ENCODE measurements at places on chromosomes 1 and 21.

GRCh38 chr1:32447469-32448185, 17.2 kb upstream of the ZBTB8B start:
- H3K27me3 ChIP-seq, result no peaks in the 10 kb centered on the region
- H3K4me3 ChIP-seq, result peak overlapping the region; percentile 71
- peak overlapping the region; percentile 96 for H3K27ac ChIP-seq
- peaks cover 26% of the 10 kb centered on the region for H3K4me1 ChIP-seq
- DNase-seq, result peak; percentile 52
- peaks cover 8% of the 10 kb centered on the region for H3K36me3 ChIP-seq

DNA sequence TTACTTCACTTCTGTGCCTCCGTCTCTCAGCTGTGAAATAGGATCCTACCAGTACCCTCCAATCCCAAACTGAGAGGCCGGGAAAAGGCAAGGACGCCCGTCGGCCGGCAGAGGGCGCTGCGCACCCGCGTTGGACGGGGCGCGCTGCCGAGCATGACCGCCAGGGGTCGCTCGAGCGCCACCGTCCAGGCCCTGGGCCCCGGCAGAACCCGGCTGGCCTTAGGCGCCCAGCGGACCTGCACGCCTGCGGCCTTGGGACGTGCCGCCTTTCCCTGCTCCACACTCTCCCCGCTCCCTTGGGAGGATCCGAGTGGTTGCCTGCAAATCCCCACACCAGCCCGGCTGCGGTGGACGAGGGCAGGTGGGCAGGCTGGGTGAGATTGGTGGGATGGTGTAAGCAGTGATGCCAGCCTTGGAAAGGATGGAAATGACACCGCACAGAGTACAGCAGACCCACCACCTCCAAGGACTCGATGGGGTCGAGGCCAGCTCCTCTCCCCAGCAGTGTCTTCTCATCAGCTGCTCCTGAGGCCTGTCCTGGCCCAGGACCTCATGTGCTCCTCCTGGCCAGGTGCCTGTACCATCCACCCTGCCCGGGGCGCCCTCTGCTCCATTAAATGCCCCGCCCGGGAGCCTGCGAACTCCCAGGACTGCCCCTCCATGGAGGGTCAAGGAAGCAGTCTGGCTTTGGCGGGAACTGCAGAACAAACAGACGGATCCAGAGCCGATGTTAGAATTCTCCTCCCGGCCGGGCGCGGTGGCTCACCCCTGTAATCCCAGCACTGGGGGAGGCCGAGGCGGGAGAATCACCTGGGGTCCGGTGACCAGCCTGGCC, 47.4 kb upstream of the LBR start:
- H3K27me3 ChIP-seq, result peaks cover 5% of the 10 kb centered on the region
- H3K4me3 ChIP-seq, result no peak overlapping the region
- no peaks in the 10 kb centered on the region for H3K36me3 ChIP-seq
- peaks cover 5% of the 10 kb centered on the region for H3K4me1 ChIP-seq

- no peaks in the 10 kb centered on the region for H3K4me1 ChIP-seq
- H3K27me3 ChIP-seq, result no peaks in the 10 kb centered on the region
- H3K36me3 ChIP-seq, result peaks cover 15% of the 10 kb centered on the region
- no peak overlapping the region for H3K27ac ChIP-seq
- no peak overlapping the region for H3K4me3 ChIP-seq
- peak; percentile 0 for DNase-seq
These were observed 54.2 kb downstream of the SLC37A1 start for GRCh38 chr21:42567861-42568260.

GRCh38 chr1:228276901-228277490, 69.2 kb downstream of the OBSCN start:
- peak; percentile 14 for DNase-seq
- H3K4me3 ChIP-seq, result peak overlapping the region; percentile 17
- H3K27ac ChIP-seq, result no peak overlapping the region
- H3K27me3 ChIP-seq, result no peaks in the 10 kb centered on the region
- peaks cover 4% of the 10 kb centered on the region for H3K36me3 ChIP-seq

- no peak overlapping the region for H3K27ac ChIP-seq
- no peak overlapping the region for H3K4me3 ChIP-seq
- H3K4me1 ChIP-seq, result no peaks in the 10 kb centered on the region
- no peak for DNase-seq
- peaks cover 7% of the 10 kb centered on the region for H3K36me3 ChIP-seq
These were observed 240.1 kb upstream of the NFIA start for GRCh38 chr1:60842304-60842703.

- no peak overlapping the region for H3K27ac ChIP-seq
- H3K4me3 ChIP-seq, result no peak overlapping the region
- no peaks in the 10 kb centered on the region for H3K36me3 ChIP-seq
These were observed 14.6 kb upstream of the PKP1 start for GRCh38 chr1:201268604-201269151.

DNA sequence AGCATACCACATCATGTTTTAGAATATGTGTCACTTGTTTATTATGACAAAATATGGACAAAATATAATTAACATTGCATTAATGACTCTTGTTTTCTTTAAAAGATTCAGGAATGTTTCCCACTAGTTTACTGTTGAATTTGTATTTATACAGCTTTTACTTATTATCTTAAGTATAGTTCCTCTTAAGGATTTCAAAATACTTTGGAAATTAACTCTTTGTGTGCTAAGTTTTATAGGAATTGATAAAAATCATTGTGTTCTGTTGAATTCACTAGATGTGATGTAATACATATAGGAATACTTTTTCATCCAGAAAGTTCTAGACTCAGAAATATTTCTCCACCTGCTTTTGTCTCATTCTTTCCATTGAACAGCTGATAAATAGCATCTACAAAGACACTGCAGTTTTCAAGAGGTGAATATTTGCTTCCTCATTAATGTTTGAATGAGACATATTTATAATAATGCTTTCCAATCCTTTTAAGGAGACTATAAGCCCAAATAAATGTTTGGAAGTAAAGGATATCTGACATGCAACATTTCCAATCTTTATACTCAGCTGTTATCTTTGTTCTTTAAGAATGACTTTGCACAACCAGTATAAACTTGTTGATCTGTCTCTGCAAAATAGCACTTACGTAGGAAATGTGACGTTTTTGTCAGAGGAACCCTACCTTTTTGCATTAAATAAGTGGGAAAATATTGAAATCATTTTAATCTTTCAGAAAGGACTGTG, 38.4 kb upstream of the SAMSN1 start:
- no peaks in the 10 kb centered on the region for H3K27me3 ChIP-seq
- DNase-seq, result no peak
- H3K4me1 ChIP-seq, result peaks cover 4% of the 10 kb centered on the region
- H3K4me3 ChIP-seq, result no peak overlapping the region

GRCh38 chr1:92927870-92928269, 33.4 kb downstream of the DIPK1A start:
- no peak overlapping the region for H3K27ac ChIP-seq
- H3K36me3 ChIP-seq, result peaks cover 2% of the 10 kb centered on the region
- peaks cover 25% of the 10 kb centered on the region for H3K4me1 ChIP-seq
- DNase-seq, result no peak
- H3K27me3 ChIP-seq, result no peaks in the 10 kb centered on the region

GRCh38 chr1:223423641-223424233, 30.5 kb downstream of the CCDC185 start:
- no peak overlapping the region for H3K27ac ChIP-seq
- DNase-seq, result no peak
- H3K4me1 ChIP-seq, result peaks cover 10% of the 10 kb centered on the region
- H3K36me3 ChIP-seq, result no peaks in the 10 kb centered on the region

- H3K4me1 ChIP-seq, result no peaks in the 10 kb centered on the region
- no peak for DNase-seq
- no peak overlapping the region for H3K4me3 ChIP-seq
- H3K27ac ChIP-seq, result no peak overlapping the region
These were observed 19.8 kb downstream of the MIER1 start for GRCh38 chr1:66944330-66945274.

DNA sequence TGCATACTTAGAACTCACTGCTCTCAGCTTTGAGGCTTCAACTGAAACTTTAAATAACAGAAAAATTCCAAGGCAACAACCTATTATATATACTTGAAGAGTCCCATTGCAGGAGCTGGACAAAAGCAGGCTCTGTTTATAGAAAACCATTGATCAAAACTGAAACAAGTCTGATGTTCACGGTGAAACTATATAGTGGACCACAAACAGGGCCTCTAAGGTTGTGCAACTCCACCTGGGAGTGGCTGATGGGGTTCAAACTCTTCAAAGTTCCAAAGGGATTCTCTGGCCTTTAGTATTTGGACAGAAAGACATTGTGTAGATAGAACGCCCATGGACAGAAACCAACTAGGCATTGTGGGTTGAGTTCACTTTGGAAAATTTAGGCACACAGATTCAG, 140.3 kb downstream of the ZC3H11B start:
- no peaks in the 10 kb centered on the region for H3K27me3 ChIP-seq
- no peak for DNase-seq
- no peak overlapping the region for H3K27ac ChIP-seq
- H3K36me3 ChIP-seq, result no peaks in the 10 kb centered on the region
- H3K4me3 ChIP-seq, result no peak overlapping the region

GRCh38 chr21:45459171-45460010, 54.4 kb downstream of the COL18A1 start:
- DNase-seq, result no peak
- peaks cover 12% of the 10 kb centered on the region for H3K4me1 ChIP-seq
- peaks cover 34% of the 10 kb centered on the region for H3K36me3 ChIP-seq

DNA sequence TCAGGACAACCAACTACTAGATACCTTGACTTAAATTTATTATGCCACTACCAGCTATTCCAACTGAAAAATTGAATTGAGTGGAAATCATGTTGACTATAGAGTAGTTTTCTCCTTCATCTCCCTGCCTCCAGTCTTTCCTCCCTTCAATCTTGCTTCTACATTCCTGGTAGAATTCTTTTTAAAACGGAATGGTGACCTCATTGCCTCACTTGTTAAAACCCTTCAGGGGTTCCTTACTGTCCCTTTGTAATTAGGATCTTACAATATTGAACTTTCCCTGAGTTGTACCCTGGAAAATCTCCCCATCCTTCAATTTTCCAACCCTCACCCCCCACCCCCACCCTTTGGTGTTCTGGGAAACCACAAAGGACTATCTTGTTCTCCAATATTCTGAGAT, 82.8 kb upstream of the ZNF326 start:
- H3K4me3 ChIP-seq, result no peak overlapping the region
- H3K36me3 ChIP-seq, result no peaks in the 10 kb centered on the region
- peak overlapping the region; percentile 32 for H3K27ac ChIP-seq
- no peaks in the 10 kb centered on the region for H3K27me3 ChIP-seq
- no peak for DNase-seq
- peaks cover 42% of the 10 kb centered on the region for H3K4me1 ChIP-seq

- H3K4me3 ChIP-seq, result no peak overlapping the region
- no peak for DNase-seq
- H3K4me1 ChIP-seq, result no peaks in the 10 kb centered on the region
- no peaks in the 10 kb centered on the region for H3K27me3 ChIP-seq
- H3K27ac ChIP-seq, result no peak overlapping the region
- H3K36me3 ChIP-seq, result no peaks in the 10 kb centered on the region
These were observed 414.6 kb upstream of the PTBP2 start for GRCh38 chr1:96306809-96307560.

DNA sequence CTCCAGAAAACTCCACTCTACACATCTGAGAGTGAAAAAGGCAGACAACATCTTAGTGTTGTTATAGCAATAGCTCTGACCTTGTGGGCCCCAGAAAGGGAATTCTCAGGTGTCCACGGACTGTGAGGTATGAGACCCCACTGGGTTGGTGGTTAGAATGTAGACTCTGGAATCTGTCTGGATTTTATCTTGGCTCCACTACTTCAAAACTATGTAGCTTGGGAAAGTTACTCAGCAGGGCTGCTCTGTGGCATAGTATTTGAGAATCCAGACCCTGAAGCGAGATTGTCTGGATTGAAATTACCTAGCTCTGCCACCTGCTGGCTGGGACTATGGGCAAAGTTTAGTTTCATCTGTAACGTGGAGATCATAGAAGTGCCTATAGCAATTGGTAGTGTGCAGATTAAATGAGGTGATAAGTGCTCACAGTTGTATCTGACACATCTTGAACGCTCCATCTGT, 25.8 kb downstream of the PRDM2 start:
- H3K27me3 ChIP-seq, result no peaks in the 10 kb centered on the region
- H3K4me1 ChIP-seq, result peaks cover 17% of the 10 kb centered on the region
- H3K36me3 ChIP-seq, result no peaks in the 10 kb centered on the region

DNA sequence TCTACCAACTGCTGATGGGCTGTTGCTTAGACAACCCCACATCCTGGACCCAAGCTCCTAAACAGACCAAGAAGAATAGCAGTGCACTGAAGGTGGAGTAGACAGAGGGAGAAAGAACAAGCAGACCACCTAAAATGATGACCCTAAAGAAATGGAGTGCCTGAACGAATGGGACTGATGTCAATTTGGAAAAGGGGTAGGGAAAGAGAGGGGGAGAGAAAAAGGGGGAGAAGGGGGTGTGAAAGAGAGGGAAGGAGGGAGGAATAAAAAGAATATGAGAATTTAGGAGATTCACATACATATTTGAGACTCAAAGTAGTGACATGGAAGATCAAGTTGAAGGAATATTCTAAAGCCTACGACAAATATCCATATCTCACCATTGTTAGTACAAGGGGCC, 144.4 kb upstream of the DUSP10 start:
- no peak for DNase-seq
- H3K27ac ChIP-seq, result no peak overlapping the region
- H3K27me3 ChIP-seq, result peaks cover 5% of the 10 kb centered on the region
- no peaks in the 10 kb centered on the region for H3K36me3 ChIP-seq

DNA sequence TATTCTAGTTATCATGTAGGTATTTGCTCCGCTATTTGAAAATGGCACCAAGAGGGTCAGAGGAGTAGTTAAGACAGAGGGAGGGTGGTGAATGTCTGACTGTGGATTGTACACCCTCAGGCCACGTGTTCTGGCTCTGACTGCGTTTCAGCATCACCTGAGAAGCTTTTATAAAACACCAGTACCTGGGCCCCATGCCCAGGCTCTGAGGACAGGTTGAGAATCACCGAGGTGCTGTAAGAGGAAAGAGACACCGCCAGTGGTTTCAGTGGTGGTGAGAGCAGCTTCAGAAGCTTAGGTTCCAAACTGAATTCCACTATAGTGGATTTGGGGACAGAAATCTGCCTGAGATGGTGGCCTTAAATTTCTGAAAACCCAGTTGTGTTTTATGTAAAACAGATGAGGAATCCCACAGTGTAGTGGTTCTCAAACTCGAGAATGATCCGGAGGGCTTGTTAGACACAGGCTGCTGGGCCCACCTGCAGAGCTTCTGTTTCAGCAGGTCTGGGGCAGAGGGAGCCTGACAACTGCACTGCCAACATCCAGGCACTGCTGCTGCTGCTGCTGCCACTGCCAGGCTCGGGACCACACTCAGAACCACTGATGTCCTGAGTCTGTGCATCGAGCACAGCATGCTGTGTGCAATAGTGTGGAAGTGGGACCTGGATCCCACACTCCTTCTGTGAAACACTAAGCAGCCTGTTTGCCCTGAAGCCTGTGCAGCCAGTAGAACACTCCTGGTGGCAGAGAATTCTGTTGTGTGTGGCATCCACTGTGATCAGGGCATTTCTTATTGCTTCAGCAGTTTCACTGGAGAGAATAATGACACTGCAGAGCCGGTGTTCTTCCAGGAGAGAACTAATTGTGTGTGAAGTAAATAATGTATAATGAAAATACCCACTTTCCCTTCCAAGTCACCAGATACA, 98.7 kb downstream of the SUSD4 start:
- no peaks in the 10 kb centered on the region for H3K36me3 ChIP-seq
- no peak overlapping the region for H3K4me3 ChIP-seq
- H3K4me1 ChIP-seq, result no peaks in the 10 kb centered on the region

- no peaks in the 10 kb centered on the region for H3K27me3 ChIP-seq
- no peak overlapping the region for H3K27ac ChIP-seq
- H3K36me3 ChIP-seq, result no peaks in the 10 kb centered on the region
- no peak for DNase-seq
- H3K4me1 ChIP-seq, result peaks cover 15% of the 10 kb centered on the region
These were observed 35.3 kb upstream of the BCAR3 start for GRCh38 chr1:93716941-93717368.

GRCh38 chr1:54280651-54281050, 80.7 kb downstream of the MRPL37 start:
- peaks cover 32% of the 10 kb centered on the region for H3K4me1 ChIP-seq
- DNase-seq, result no peak
- no peak overlapping the region for H3K4me3 ChIP-seq
- H3K27me3 ChIP-seq, result no peaks in the 10 kb centered on the region
- peak overlapping the region; percentile 56 for H3K27ac ChIP-seq

All from mesothelial cell of epicardium (in vitro differentiated cells).